ENCODE measurements at places on chromosomes 12 and 14.

DNA sequence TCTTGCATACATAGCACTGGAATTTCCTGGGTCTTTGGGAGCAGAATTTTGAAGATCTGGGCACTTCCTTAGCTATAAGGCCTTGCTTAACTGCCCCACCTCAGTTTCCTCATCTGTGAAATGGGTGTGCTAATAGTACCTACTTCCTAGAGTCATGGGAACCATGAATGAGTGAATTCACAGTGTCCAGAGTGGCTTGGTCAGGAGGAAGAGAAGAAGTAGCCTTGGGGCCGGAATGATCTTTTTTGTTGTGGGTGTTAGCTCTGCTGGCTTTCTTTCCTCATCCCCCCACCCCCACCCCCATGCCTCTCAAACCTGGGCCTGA is 2.4 kb downstream of the SH2B3 start:
- DNase-seq = no peak

DNA sequence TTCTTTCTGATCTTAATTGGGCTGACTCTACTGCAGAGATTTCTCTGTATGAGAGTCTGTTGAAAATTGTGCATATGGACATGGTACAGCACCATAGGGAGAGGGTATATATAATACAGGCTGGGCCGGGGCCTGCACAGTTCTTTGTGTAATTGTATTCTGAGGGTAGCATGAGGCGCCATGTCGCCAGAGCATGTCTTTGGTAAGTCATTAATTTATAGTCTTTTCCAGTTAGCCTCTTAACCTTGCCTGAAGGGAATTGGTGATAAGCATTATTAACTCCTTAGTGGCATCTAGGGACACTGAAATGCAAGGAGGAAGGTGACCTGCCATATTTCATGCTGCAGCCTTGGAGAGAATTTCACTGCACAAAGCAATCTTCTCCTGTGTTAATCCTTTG is 569.9 kb downstream of the TMTC2 start:
- DNase-seq = no peak

- no peak for DNase-seq
Observed at GRCh38 chr14:73293782-73294781, 56.8 kb downstream of the PAPLN start.

DNA sequence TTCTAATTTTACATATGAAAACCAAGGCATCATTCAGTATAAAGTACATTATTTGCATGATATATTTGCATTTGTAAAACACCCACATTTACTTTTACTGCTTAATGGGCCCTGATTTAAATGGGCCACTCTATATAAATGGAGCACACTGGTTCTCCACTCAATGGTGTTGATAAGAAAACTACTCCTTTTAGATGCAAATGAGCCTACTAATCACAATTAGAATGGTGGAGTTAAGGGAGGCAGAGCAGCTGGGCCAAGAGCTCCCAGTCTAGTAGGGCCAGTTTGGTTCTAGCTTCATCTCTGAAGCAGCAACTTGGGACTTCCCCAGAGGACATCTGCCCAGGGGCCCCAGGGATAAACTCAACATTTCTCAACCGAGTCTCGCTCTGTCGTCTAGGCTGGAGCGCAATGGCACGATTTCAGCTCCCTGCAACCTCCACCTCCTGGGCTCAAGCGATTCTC is 120.7 kb downstream of the FOXN3 start:
- DNase-seq = no peak

- no peak for DNase-seq
Observed at GRCh38 chr14:59419303-59419702, 45.9 kb downstream of the GPR135 start.

- no peak for DNase-seq
Observed at GRCh38 chr12:132717531-132718387, 7.1 kb downstream of the PGAM5 start.

GRCh38 chr14:36069535-36069900 is 107.0 kb downstream of the PTCSC3 start:
- peak; percentile 39 for DNase-seq

All from astrocyte of the spinal cord (primary cell).